Thoracic aorta (tissue), 2 donors: ENCODE measurements at places on chromosomes 11 and 22. TPM values are rescaled to one million over a fixed set of nuclear protein-coding genes. Genes with fewer than 3 reads are reported as not detected.

DNA sequence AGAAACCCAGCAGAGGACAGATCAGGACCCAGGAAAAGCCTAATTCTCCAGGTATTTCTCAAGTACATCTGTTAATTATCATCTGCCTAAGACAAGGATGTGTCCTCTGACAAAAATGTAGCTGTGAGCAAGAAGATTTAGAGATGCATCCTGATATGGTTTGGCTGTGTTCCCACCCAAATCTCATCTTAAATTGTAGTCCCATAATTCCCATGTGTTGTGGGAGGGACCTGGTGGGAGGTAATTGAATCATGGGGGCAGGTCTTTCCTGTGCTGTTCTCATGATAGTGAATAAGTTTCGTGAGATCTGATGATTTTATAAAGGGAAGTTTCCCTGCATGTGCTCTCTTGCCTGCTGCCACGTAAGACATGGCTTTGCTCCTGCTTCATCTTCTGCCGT lies 381.8 kb downstream of the BUD13 start:
- no peak for DNase-seq

GRCh38 chr22:43477966-43478365 lies 66.2 kb downstream of the MPPED1 start:
- no peak for DNase-seq

DNA sequence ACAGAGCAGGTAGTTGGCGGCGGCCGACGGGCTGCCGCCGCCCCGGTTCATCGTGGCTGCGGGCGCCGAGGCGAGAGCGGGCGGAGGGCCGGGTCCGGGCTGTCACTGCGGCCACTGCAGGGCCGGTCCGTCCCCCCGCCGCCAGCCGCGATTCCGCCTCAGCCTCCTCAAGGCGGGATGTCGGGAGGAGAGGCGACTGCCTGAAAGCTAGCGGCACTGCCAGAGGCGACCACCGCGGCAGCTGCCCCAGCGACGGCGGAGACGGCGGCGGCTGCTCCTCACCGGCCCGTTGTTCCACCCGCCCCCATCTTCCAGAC lies 234 bp downstream of the SESN3 start:
- no peak for DNase-seq

- no peak for DNase-seq
These were observed 6.2 kb upstream of the HBD start for GRCh38 chr11:5240458-5240857.

- DNase-seq = no peak
These were observed 114.2 kb downstream of the KCNQ1 start for GRCh38 chr11:2558861-2559526.

DNA sequence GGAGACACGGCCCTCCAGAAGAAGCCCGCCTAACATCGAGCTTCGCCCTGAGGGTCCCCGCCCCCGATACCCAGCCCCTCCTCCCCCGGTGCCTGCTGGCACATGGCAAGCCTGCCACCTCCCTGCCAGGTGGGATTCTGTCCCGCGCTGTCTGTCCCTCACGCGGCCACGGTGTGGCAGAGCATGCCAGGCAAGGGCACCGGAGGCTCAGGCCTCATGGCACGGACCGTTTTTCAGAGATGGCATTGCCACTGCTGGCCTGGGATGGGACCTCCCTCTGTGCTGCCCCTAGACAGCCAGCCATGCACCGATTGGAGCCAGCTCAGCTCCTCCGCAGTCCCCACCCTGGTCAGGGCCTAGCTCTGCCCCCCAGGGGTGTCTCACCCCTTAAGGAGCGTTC lies 19.4 kb downstream of the MRPL23 start:
- DNase-seq = no peak

GRCh38 chr11:110207123-110207522 lies 89.3 kb downstream of the RDX start:
- no peak for DNase-seq

DNA sequence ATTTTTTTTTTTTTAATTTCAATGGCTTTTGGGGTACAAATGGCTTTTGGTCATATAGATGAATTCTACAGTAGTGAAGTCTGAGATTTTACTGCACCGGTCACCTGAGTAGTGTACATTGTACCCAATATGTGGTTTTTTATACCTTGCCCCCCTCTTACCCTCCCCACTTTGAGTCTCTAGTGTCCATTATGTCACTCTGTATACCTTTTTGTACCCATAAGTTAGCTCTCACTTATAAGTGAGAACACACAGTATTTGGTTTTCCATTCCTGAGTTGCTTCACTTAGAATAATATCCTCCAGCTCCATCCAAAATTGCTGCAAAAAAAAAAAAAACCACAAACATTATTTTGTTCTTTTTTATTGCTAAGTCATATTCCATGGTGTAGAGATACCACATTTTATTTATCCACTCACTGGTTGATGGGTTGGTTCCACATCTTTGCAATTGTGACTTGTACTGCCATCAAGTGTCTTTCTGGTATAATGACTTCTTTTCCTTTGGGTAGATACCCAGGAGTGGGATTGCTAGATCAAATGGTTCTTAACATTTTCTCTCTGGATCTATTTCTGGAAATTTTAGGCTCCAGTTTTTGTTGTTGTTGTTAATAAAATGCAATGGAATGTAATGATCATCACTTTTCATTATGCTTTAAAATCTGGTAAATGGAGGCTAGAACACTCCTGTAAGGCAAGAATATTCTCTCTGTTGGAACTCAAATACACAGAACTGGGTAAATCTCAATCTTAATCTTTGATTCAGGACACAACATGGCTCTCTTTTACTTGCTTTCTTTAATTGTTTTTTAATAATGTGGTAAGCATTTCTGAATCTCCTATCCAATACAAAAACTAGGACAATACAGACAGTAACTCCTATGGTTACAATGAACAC lies 10.3 kb downstream of the NEAT1 start:
- DNase-seq = no peak

SLC5A12 gene
- total RNA-seq = 0.68 TPM

DNA sequence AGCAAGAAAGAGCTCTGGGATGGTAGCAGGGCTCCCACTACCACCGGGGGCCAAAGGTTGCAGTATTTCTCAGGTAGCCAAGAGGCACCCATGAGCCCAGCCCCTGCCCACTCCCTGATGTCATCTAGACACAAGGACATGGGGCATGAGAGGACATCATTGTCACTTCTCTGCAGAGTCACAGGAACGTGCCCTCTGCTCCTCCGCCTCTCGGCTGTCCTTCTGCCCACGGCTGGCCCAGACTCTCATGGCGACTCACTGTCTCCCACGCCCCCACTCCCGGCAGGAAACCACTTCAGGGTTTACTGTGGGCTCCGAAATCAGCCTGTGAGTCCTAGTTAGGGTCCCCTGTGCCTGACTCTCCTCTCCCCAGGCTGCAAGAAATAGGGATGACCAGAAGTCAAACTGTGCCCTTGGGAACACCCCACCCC lies 1.8 kb upstream of the GAL start:
- no peak for DNase-seq

DNA sequence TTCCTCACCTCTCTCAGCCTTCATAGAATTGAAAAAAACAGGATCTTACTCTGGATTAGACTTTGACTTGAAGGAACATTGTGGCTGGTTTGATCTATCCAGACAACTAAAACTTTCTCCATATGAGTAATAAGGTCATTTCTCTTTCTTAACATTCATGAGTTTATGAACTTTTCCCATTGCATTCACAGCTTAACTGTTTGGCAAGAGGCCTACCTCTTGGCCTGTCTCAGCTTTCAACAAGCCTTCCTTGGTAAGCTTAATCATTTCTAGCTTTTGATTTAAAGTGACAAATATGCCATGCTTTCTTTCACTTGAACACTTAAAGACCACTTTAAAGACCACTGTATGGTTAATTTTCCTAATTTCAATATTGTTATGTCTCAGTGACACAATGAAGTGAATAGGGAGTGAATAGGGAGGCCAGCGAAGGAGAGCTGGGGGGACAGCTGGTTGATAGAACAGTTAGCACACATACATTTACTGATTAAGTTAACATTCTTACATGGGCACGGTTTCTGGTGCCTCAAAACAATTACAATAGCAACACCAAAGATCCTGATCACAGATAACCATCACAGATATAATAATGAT lies 17.0 kb downstream of the IMMP1L start:
- no peak for DNase-seq

GRCh38 chr11:35180317-35181233 lies 41.6 kb downstream of the CD44 start:
- no peak for DNase-seq

GRCh38 chr11:75968021-75968625 lies 153.1 kb downstream of the UVRAG start:
- DNase-seq = no peak
